ENCODE measurements at places on chromosomes 7 and 10. TPM values are rescaled to one million over a fixed set of nuclear protein-coding genes. Genes with fewer than 3 reads are reported as not detected.
A peak's percentile ranks its signal among the peaks of the same experiment; 100 is the strongest.

- no peak for DNase-seq
These were observed 118.1 kb downstream of the ANLN start for GRCh38 chr7:36507475-36508440.

DNA sequence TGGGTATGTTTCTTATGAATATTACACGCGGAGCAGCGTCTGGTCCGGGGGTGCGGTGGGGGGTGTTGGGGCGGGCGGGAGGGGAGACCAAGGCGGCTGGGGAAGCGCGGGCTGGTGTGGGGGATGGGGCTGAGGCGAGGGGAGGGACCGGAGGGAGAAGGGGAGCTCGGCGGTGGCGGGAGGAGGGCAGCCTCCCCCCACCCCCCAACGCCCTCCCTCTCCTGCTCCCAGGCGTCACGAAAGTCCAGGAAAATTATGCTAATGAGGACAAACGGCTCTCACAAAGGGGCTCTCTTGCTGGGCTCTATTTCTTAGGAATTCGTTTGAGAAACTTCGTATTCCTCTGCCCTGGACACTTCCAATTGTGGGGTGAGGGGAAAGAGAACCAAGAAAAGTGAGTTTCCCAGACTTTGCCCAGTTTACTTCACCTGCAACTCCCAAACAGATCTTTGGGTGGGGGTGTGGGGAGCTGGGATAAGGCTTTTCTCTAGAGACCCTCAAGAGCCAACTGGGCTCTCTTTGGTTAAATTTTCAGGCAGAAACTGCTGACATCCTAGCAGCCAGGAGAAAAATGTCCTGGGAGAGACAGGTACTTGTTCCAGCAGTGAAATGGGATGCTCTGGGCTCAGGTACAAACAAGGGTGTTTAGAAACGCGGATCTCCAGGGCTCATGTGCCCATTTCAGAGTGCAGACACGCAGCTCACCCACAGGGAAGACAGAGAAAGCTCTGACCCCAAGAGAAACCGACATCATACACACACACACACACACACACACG is 11.7 kb upstream of the HOXA2 start:
- DNase-seq, result no peak

- DNase-seq, result no peak
These were observed 192.7 kb upstream of the VWC2 start for GRCh38 chr7:49580761-49581160.

DNA sequence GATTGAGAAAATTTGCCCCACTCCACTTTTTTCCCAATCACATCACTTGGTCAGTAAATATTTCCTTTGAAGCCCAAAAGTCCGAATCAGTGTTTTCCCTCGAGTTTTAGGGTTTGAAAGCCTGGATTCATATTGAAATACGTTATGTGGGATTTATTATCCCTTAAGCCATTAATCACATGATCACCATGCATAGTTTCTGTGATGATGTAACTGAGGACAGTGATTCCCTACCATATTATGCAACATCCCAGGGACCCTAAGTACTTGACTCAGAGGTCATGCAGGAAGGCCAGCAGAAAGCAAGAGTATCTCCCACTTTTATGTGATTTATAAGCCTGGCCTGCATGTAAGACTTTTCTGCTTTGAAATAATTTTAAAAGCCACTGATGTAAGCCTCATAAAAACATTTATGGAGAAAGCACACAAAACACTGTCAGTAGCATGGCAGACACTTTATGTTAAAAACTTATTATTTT is 630.6 kb upstream of the ZWINT start:
- no peak for DNase-seq

Gene TMEM106B
- total RNA-seq, result 54.6 TPM

DNA sequence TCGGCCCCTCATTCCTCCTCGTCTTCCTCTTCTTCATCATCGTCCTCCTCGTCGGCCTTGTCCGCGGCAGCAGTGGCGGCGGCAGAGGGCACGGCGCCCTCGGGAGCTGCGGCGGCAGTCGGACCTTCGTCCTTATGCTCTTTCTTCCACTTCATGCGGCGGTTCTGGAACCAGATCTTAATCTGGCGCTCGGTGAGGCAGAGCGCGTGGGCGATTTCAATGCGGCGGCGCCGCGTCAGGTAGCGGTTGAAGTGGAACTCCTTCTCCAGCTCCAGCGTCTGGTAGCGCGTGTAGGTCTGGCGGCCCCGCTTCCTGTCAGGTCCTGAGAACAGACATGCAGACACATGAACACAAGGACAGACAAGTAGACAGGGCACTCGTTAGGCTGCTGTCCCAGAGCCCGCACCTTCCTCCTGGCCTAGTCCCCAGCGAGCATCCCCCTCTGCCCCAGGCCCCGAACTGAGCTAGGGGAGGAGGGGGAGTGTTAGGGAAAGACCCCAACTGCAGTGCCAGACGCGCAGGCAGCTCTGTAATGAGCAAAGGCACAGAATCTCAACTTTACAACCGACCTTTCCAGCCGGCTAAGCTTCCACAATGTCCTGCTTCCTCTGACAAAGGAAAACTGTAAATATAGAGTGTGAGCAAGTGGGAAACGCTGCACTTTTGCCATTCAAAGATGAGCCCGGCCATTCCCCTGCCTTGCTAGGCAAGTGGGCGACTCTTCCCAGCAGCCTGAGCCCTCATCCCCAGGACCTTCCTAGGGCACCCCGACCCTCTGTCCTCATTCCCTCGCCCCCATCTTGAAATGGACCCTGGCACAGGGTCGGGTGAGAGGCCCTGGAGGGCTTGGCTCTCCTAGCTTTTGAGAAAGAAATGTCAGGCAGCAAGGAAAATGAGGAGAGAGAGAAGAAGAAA is 1.3 kb downstream of the HOXA7 start:
- DNase-seq, result no peak

Gene LIPM
- not detected for total RNA-seq

GRCh38 chr7:118590107-118590506 is 365.6 kb downstream of the ANKRD7 start:
- no peak for DNase-seq

DNA sequence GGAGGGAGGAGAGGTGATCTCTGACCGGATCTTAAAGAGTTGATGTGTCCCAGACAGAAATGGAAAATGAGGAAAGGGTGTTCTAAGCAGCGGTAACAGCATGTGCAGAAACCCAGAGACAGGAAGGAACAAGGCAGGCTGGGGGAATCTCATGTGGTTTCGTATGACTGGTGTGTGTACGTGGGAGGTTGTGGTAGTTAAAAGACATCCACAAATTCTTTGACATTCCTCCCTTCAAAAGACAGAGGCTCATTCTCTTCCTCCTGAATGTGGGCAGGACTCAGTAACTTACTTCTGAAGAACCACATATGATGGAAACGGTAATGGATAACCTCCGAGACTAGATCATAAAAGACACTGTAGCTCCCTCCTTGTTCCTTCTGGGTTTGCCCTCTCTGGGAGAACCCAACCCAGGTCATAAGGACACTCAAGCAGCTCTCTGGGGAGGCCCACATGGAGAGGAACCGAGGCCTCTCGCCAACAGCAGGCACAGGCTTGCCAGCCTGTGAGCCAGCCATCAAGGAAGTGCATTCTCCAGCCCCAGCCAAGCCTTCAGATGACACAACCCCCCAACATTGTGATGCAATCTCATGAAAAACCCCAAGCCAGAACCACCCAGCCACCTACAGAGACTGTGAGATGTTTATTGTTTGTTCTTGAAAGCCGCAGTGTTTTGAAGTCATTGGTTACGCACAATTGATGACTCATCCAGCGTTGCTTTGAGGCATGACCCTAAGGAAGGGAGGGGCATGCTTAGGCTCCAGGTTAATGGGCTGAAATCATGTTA is 116.0 kb downstream of the SLIT1 start:
- no peak for DNase-seq

DNA sequence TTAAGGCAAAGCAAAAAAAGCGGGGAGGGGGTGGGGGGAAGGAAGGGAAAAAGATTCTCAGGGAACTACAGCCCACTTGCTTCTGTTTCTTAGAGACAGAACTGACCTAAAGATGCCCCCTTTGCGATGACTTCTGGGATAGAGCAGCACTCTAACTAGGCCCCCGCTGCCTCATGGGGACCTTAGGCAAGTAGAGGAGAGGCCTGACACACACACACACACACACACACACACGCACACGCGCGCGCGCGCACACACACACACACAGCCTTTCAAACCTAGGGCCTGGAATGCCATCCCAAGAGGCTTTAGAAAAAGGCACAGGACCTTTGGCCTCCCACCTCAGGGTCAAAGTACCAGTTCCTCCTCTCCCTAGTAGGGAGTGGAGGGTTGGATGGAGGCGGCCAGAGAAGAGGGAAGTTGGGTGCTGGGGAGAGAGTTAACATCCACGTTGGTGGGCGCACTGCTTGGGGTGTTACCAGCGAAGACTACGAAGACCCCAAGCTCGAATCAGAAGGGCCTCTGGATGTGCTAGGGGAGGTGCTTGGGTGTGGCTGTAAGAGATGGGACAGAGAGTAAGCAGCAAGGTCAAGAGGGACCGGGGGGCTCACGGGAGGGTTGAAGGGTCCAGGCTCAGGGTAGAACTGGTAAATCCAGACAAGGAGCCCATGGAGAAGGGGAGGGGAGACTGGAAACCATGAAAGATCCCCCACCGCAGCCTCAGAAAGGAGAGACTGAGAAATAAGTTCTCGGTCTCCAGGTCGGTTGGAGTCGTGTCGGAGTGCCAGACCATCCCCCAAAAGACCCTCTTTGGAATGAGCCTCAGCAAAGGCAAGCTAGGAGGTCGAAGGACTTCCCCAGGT is 1.2 kb upstream of the COL1A2 start:
- DNase-seq, result peak; percentile 40

Gene ATP6V1F
- 168 TPM for total RNA-seq

GRCh38 chr7:25287291-25287690 is 59.0 kb upstream of the NPVF start:
- DNase-seq, result no peak

GRCh38 chr10:34710391-34710751 is 104.7 kb downstream of the PARD3 start:
- no peak for DNase-seq

DNA sequence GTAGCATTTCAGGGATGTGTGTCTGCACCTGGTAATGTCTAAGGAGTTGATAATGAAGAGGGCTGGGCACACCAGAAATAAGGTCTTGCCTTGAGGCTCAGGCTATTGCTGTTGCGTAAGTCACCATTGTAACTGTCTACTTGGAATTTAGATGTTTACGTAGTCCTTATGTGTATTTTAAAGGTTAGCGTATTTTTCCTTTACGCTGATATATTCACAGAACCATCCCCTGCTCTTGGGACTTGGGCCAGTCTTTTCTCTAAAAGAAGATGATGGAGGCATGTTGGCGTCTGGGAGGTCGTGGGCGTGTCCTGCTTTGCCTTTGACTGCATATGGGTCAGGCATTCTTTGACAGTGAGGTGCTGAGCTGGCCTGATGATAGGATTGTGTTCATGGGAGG is 14.7 kb downstream of the WDR37 start:
- no peak for DNase-seq

- no peak for DNase-seq
These were observed 566.4 kb downstream of the GFRA1 start for GRCh38 chr10:115706488-115707076.

DNA sequence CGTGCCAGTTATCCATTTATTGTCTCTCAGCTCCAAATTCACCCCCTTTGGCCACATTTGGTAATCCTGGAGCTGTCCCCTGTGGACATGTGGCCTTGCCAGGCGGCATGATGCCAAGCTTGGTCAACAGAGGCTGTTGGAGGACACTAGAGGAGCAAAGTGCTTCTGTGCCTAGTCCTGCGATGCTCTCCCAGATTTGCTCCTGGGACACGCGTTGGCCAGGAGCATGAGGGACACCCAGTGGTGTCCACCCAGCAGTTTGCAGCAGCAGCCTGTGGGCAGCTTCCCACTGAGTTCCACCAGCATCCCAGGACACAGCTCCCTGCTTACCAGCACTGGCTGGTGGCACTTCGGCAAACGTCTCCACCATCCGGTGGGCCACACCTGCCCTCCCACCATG is 55.5 kb upstream of the STEAP1B start:
- no peak for DNase-seq

GRCh38 chr10:104417637-104418292 is 64.1 kb downstream of the CFAP58 start:
- no peak for DNase-seq

DNA sequence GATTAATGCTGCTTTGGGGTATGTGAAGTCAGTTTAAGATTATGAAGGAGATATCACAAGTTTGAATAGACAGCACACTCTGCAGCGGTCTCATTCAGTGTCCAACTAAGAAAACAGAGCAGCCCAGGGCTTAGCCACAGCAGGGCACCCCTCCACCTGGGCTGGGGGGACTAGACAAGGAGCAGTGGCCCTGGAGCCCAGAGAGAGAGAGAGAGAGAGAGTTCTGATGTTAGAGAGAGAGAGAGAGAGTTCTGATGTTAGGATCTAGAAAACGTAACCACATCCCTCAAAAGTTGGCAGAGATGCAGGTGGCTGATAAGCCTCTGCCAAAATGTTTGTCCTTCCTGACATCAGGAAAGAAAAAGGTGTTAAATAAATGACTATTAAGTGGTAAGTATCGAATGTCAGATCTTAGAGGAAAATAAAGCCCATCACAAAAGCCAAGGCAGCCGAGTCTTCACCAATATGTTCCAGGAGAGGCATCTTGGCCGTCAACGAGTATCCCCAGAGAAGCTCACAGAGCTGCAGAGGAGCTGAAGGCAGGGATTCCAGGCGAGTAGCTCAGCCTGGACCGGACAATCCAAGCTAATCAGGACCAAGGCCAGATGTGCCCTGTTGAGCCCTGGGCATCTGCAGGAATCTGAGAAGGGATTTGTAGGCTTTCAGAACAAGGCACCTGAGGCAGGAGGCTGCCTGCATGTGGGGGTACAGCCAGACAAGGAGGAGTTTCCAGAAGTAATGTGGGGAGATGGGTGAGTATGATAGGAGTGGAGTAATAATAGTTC is 150.1 kb upstream of the TCF7L2 start:
- no peak for DNase-seq

Gene SLC18A3
- not detected for total RNA-seq

DNA sequence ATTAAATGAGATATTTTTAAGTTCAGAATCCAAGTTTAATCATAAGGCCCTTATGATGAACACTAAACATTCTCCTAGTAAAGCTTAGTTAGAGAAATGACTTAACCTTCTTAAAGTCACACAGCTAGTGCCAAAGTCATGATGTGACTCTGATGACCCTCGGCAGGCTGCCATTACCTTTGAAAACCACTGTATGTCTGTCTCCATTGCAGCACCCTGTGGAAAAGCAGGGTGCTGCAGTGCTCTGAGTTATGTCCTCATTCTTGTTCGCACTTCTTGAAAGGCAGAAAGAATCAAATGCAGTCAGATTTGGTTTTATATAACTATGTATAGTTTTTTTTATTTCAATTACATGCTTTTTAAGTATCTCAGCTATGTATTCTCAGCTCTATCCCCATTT is 105.0 kb downstream of the PHTF2 start:
- DNase-seq, result no peak

GRCh38 chr7:41701068-41701941 is 1.6 kb downstream of the INHBA start:
- DNase-seq, result no peak

Gene SFR1
- 5.7 TPM for total RNA-seq

GRCh38 chr10:85648279-85648754 is 718.3 kb downstream of the GRID1 start:
- DNase-seq, result no peak

Gene ITIH5
- total RNA-seq, result 10.7 TPM

Gene ODAD2
- total RNA-seq, result 1.5 TPM

- DNase-seq, result no peak
These were observed 121.6 kb downstream of the DYNC2I1 start for GRCh38 chr7:158977981-158978380.

- DNase-seq, result no peak
These were observed 770.1 kb downstream of the PHTF2 start for GRCh38 chr7:78568690-78569089.

Data from heart right ventricle (tissue), 16 donors.